ENCODE measurements at places on chromosomes 12 and 14.

GRCh38 chr14:32508281-32508680 lies 179.2 kb downstream of the AKAP6 start:
- DNase-seq, result no peak

- no peak for DNase-seq
Observed at GRCh38 chr14:22556021-22556989, 32.7 kb downstream of the DAD1 start.

GRCh38 chr12:69633061-69633460 lies 22.4 kb upstream of the LRRC10 start:
- DNase-seq, result no peak

DNA sequence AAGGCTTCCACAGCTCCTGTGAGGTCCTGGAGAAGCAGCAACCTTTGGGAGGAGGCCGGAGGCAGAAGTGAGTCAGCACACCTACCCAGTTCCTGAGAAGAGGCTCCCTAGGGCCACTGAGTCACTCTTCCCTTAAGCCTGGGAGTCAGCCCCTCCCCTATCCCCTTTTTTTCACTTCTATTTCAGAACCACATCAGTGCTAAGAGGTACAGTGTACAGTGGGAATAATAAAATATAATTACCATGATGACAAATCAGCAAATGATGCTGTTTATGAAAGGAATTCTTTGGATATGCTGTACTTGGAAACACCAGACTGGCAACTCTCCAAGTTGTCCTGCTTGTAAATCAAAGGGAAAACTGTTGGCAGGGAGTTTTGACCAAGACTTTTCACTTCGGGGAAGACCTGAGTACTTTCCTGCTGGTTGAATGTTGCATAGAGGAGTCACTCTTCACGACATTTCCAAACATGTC lies 7.8 kb upstream of the TBPL2 start:
- no peak for DNase-seq

DNA sequence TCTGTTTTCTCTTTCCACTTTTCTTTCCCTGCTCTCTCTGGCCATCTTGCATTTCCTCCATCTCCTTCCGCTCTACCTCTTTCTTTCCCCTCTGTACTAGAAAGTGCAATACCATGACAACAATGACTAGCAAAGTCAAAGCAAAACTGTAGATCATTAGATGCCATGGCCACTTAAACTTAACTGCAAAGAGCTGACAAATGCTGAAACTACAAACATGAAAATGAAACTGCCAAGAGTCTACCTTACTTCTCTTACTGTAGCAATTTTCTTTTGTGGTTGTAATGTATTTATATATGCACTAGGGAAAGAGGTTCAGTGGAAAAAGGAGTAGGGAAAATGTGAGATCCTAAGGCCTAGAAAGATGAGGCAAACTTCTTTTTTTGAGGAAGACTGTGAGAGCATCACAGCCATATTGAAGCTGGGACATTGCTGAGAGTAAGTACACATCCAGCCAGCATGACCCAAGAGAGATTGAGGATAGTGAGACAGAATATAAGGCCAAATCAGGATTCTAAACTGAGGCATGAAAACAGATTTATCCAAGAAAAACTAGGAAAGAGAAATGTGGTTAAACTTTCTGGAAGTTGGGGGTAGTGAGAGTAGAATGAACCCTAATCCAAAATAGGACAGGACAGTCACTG lies 276.6 kb upstream of the NAV3 start:
- no peak for DNase-seq

DNA sequence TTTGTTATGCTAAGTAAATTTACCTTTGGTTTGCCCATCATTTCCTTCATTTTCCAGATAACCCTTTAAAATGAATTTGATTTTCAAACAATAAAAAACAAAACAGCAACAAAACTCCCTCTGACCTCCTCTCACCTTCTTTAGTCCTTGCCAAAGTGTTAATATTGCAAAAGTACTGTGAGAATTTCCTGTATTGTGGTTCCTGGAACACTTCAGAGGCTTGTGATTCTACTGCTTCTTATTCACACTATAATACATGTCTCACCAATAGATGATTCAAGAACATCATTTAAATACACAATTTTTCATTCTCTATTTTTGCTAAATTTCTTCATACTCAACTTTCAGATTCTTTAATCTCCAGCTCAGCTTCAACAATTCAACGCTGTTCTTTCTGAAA lies at the start of gene KLRD1:
KLRD1 (plus strand) TSS at position 241 of the 400 bp plus-strand sequence. CDS start 208 bp downstream, outside the sequence.
- DNase-seq, result no peak

DNA sequence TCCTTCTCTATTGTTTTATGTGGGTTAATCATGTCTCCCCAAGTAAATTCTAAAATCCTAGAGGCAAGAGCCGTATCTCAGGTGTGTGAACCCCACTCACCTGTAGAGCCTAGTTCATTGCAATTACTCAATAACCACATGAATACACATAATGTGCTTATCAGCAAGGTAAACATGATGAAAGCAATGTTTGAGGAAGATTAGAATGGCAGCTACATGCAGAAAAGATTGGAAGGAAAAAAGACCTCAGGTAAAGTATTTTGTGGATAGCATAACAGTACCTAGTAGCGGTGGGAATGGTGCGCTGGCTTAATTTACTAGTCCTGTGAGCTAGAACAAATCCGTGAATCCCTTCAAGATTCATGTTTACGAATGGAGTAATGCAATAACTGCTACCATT lies 5.3 kb upstream of the KRAS start:
- DNase-seq, result no peak

- DNase-seq, result no peak
Observed at GRCh38 chr14:54881235-54881760, 21.3 kb downstream of the GCH1 start.

GRCh38 chr12:28535216-28535615 lies 345.0 kb downstream of the CCDC91 start:
- no peak for DNase-seq

- DNase-seq, result no peak
Observed at GRCh38 chr12:79537675-79538074, 153.1 kb downstream of the PAWR start.

- no peak for DNase-seq
Observed at GRCh38 chr14:50065583-50065982, 50.8 kb downstream of the VCPKMT start.

GRCh38 chr12:113359133-113359938 lies 949 bp downstream of the PLBD2 start:
- no peak for DNase-seq

- DNase-seq, result no peak
Observed at GRCh38 chr12:48828293-48828692, 10.0 kb downstream of the CACNB3 start.

- no peak for DNase-seq
Observed at GRCh38 chr12:109197327-109197726, 80.9 kb downstream of the ACACB start.

- no peak for DNase-seq
Observed at GRCh38 chr14:81819344-81819743, 285.7 kb upstream of the SEL1L start.

GRCh38 chr12:92462049-92462448 lies 240.7 kb upstream of the PLEKHG7 start:
- DNase-seq, result no peak

GRCh38 chr12:82507686-82508085 lies 149.4 kb downstream of the METTL25 start:
- no peak for DNase-seq

GRCh38 chr12:110361216-110361615 lies 42.3 kb downstream of the ANAPC7 start:
- no peak for DNase-seq

DNA sequence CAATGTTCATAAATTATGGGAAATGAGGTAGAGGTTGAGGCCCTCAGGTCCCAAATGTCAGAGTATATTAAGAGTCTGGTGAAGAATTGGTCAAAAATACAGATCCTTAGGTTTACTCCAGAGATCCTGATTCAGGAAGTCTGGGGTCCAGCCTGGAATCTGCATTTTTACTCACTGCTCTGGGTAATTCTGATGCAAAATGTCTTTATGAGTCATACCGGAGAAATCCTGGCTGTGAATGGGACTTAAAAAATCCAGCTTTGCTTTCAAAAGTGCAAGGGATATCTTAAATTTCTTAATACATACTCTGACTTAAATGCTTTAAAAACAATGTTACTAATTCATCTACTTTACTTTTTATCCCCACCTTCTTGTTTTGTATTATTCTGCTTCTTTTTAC lies 74.5 kb downstream of the FERMT2 start:
- no peak for DNase-seq

- DNase-seq, result no peak
Observed at GRCh38 chr14:65637780-65638179, 225.2 kb downstream of the FUT8 start.

DNA sequence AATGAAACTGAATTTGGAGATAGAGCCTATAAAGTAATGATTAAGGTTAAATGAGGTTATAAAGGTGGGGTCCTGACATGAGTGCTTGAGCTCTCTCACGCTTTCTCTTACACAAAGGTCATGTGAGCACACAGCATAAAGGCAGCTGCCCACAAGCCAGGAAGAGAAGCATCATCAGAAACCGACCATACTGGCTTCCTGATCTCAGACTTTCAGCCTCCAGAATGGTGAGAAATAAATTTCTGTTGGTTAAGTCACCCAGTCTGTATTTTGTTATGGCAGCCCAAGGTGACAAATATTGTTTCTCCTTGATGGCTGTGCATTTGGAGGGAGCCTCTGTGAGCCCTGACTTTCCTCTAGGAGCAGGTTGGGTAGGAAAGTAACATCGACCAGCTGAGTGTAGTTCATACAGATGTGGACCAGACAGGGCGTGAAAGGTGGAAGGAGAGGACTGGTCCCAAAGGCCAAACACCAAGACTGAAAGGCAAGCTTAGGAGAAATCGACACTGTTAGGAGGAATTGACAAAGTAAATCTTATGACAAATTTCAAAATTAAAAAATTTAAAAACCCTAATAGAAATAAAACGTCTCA lies 97.6 kb upstream of the SLC38A2 start:
- no peak for DNase-seq

DNA sequence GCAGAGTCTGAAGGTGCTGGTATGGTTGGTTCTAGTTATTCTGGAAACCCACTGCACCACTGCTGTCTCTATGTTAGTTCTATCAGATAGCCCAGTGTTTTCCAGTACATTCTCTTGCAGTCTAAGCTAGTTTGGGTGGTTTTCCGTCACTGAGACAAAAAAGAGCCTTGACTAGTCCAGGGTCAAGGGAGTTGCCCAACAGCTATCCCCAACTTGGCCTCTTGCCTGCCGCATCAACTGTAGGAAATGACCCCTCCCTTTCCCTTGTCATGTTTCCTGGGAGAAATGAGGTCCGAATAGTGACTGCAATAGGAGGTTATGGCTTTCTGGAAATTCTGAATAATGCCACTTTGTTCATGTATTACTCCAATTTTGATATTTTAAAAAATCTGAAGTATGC lies 160.4 kb downstream of the EFCAB11 start:
- no peak for DNase-seq

Measured in cortex of kidney (tissue), 1 donor.